Stomach (tissue), 19 donors: ENCODE measurements at places on chromosomes 4 and X. TPM values are rescaled to one million over a fixed set of nuclear protein-coding genes. Genes with fewer than 3 reads are reported as not detected.
A peak's percentile ranks its signal among the peaks of the same experiment; 100 is the strongest.

GRCh38 chr4:79083406-79084010 is 144.3 kb upstream of the PAQR3 start:
- H3K36me3 ChIP-seq: no peaks in the 10 kb centered on the region
- DNase-seq: peak; percentile 56
- H3K4me3 ChIP-seq: no peak overlapping the region
- no peaks in the 10 kb centered on the region for H3K4me1 ChIP-seq

DNA sequence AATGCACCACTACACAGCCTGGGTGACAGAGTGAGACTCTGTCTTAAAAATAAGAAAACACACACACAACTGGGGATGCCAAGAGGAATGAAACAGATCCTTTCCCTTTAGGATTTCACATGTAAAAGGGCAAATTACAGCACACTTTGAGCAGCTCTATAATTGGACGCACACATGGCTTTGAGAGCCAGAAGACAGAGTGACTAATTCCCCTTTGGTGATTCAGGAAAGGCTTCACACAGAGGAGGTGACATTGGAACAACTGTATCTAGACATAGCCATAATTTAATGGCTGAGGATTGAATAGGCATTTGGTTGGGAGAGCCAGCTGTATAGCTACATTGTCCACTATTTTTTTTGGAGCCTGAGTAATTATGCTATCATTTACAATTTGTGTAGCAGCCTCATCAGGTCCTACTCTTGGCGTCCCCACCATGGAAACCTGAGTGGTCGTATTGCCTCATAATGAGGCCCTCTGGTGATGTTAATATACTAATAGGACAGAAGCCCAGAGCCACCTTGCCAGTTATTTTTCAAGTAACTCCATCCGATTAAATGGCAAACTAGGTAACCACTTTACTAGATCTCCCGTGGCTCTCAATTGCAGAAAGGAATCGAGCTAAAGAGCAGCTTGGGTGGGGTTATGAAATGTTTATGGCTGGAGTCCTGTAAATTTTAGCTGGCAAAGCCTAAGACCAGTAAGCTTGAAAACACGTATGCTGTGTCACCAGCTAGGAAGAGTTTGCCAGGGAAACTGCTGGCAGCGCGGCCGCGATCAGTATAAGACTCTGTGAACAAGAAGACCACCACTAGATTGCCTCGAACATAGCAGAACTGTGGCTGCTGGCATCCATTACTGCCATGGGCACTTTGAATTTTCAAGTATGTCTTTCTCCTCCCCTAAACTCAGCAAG is 8.5 kb upstream of the PPEF1 start:
- H3K27me3 ChIP-seq: no peaks in the 10 kb centered on the region
- H3K4me1 ChIP-seq: peaks cover 15% of the 10 kb centered on the region
- no peak overlapping the region for H3K27ac ChIP-seq
- no peaks in the 10 kb centered on the region for H3K36me3 ChIP-seq
- H3K4me3 ChIP-seq: no peak overlapping the region

LANCL3 gene
- 5.3 TPM for total RNA-seq

DNA sequence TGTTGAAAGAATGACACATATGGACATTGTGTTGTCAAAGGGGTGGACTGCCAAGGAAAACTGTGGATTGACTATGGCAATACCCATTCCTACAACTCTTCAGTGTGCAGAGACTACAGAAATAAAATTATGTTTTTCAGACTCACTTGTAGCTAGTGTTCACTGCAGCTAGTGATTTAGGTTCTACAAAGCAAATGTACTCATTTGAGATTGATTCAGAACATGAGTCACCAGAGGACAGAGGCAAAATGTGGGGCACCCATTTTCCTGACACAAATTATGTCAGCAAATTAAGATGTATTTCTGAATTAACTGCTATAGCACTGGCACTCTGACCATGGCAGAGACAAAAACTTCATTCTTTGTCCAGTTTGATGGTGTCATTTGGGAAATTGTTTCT is 40.7 kb downstream of the SPCS3 start:
- no peaks in the 10 kb centered on the region for H3K27me3 ChIP-seq
- no peaks in the 10 kb centered on the region for H3K4me1 ChIP-seq
- H3K27ac ChIP-seq: no peak overlapping the region

DNA sequence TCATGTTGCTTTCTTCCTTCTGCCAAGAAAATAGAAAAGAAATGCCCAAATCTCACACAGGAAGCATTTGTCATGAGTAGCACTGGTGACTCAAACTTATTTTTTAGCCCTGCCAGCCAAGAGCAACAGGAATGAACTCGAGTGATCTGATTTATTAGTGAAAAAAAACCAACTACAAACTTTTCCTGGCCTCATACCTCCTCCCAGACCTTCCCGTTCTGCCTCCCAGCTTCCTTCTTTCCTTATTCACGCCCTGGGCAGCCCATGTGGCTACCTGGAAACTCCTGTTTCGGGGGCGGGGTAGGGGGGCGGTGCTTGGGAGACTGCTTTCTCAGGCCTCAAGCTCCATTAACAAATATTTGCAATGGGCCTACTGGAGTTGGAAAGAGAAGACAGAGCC is 178.5 kb downstream of the NHS start:
- peaks cover 4% of the 10 kb centered on the region for H3K27me3 ChIP-seq
- H3K4me3 ChIP-seq: no peak overlapping the region
- H3K36me3 ChIP-seq: no peaks in the 10 kb centered on the region
- H3K27ac ChIP-seq: peak overlapping the region; percentile 44
- no peaks in the 10 kb centered on the region for H3K4me1 ChIP-seq

- H3K27me3 ChIP-seq: no peaks in the 10 kb centered on the region
- peak; percentile 77 for DNase-seq
- no peaks in the 10 kb centered on the region for H3K4me1 ChIP-seq
- H3K36me3 ChIP-seq: no peaks in the 10 kb centered on the region
- H3K27ac ChIP-seq: peak overlapping the region; percentile 73
Observed at GRCh38 chrX:23803931-23804381, 21.0 kb downstream of the SAT1 start.
